ENCODE measurements at places on chromosomes 6 and 20. TPM values are rescaled to one million over a fixed set of nuclear protein-coding genes. Genes with fewer than 3 reads are reported as not detected.

GRCh38 chr6:139920776-139921100 is 546.3 kb upstream of the CITED2 start:
- H3K4me3 ChIP-seq: no peak overlapping the region
- no peak for DNase-seq
- H3K27ac ChIP-seq: no peak overlapping the region

- H3K36me3 ChIP-seq: no peaks in the 10 kb centered on the region
- H3K4me3 ChIP-seq: no peak overlapping the region
- H3K27me3 ChIP-seq: peaks cover 9% of the 10 kb centered on the region
Measured at GRCh38 chr20:34190679-34191090, 50.5 kb upstream of the ASIP start.

GRCh38 chr6:72286911-72287311 is 335.0 kb upstream of the KCNQ5 start:
- H3K4me1 ChIP-seq: no peaks in the 10 kb centered on the region
- H3K27me3 ChIP-seq: no peaks in the 10 kb centered on the region
- H3K36me3 ChIP-seq: no peaks in the 10 kb centered on the region
- no peak overlapping the region for H3K27ac ChIP-seq

Gene TMEM74B
- 1.3 TPM for total RNA-seq

Gene THBD
- total RNA-seq: not detected

Gene TMEM244
- not detected for total RNA-seq

Gene KCNK5
- 16.5 TPM for total RNA-seq

GRCh38 chr6:82260997-82261732 is 13.6 kb upstream of the IBTK start:
- no peaks in the 10 kb centered on the region for H3K36me3 ChIP-seq
- no peak for DNase-seq
- no peak overlapping the region for H3K27ac ChIP-seq
- no peaks in the 10 kb centered on the region for H3K27me3 ChIP-seq
- no peaks in the 10 kb centered on the region for H3K4me1 ChIP-seq

DNA sequence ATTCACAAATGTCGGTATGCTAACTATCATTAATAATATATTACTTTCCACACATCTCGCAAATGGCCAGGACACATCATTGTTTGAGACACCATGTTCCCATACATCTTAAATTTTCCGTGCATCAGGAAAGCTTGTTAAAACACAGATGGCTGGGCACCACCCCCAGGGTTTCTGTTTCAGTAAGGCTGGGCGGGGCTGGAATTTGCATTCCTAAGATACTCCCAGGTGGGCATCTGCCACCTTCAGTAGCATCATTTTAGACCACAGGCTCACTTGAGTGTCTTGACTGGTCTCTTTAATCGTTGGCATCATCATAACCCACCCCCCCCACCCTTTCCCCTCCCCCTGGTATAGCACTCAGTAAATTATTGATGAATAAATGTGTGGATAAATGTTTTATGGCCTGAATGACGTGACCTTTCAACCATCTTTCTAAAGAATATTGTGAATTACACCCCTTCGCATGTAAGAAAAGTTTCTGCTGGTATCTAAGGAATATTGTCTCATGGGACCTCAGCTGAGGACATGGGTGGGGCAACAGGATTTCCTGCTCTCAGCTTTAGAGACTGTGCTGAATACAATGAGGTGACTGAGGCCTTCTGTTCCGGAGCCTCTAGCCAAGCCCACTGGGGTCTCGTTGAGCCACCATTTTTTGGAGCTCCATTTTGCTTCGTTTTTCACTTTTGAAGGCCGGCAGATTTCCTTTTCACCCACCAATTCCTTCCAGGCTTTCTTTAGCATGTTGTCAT is 124.1 kb upstream of the NEDD9 start:
- H3K36me3 ChIP-seq: peaks cover 44% of the 10 kb centered on the region
- no peak for DNase-seq
- no peaks in the 10 kb centered on the region for H3K27me3 ChIP-seq
- H3K27ac ChIP-seq: no peak overlapping the region
- peaks cover 86% of the 10 kb centered on the region for H3K4me1 ChIP-seq

- no peak for DNase-seq
- H3K4me3 ChIP-seq: no peak overlapping the region
- H3K27me3 ChIP-seq: peaks cover 3% of the 10 kb centered on the region
- no peaks in the 10 kb centered on the region for H3K36me3 ChIP-seq
- H3K4me1 ChIP-seq: no peaks in the 10 kb centered on the region
- H3K27ac ChIP-seq: no peak overlapping the region
Measured at GRCh38 chr6:14498748-14499147, 381.2 kb downstream of the CD83 start.

Gene OR2J3
- total RNA-seq: not detected

GRCh38 chr6:16238963-16239797 is 793 bp downstream of the GMPR start:
- no peaks in the 10 kb centered on the region for H3K36me3 ChIP-seq
- peak overlapping the region; percentile 75 for H3K4me3 ChIP-seq
- no peak overlapping the region for H3K27ac ChIP-seq
- H3K4me1 ChIP-seq: peaks cover 23% of the 10 kb centered on the region
- peak; percentile 22 for DNase-seq
- peaks cover 37% of the 10 kb centered on the region for H3K27me3 ChIP-seq

Gene HLA-DPA1
- 20.9 TPM for total RNA-seq

DNA sequence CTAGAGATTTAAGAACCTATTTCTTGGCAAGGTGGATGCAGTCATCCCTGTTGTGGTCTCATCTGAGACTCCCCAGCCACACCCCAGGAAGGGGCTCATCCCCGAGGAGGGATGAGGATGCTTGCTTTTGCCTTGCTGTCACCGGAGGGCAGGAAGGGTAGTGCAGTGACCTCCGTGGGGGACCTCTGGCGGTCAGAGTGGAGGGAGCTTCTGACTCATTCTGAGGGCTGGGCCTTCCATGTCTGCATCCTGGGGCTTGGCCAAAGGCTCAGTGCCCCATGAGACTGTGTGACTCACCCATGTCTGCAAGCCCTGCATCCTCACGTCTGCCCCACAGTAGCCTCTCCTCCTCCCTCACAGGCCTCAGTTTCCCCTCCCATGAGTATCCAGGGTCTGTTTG is 38.7 kb downstream of the UQCC2 start:
- no peaks in the 10 kb centered on the region for H3K27me3 ChIP-seq
- H3K36me3 ChIP-seq: peaks cover 48% of the 10 kb centered on the region
- no peak overlapping the region for H3K27ac ChIP-seq
- no peak for DNase-seq
- peaks cover 16% of the 10 kb centered on the region for H3K4me1 ChIP-seq

Gene PIGU
- 19.0 TPM for total RNA-seq

DNA sequence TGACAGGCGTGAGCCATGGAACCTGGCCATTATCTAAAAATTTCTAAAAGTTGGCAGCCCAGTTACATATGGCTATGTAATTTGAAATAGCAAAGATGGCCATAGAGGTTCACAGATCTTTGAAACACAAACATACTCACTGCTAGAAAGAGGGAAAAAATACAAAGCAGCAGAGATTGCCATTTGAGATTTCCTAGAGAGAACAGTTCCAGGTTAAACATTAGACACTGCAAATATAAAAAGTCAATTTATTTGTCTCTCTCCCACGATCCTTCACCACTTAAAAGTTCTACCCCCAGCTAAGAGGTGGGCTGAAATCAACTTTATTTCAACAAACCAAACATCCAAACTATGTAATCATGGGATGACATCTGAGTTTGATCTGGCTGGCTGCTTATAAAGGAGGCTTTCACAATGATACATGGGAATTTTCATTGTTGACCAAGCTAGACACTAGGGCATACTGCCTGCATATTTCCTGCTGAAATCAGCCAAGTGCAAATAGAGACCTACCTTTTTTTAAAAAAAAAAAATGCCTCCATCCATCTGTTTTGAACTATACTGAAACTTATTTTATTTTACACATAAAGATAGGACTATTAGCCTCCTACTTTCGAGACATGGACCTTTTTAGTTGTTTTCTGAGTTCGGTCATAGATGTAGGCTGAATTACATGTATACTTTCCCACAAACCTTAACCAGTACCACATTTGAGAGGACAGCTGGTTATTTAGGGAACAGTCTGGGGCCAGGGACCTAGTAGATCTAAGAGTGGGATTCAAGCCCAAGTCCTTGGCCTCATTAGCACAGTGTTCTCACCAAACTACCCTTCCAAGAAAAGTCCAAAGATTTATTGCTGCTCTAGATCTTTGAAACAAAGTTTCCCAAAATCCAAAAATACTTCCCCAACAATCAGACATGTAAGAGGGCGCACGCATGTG is 16.6 kb downstream of the DCDC2 start:
- no peak overlapping the region for H3K27ac ChIP-seq
- H3K36me3 ChIP-seq: no peaks in the 10 kb centered on the region
- H3K4me1 ChIP-seq: no peaks in the 10 kb centered on the region
- no peak for DNase-seq

Gene BNIP5
- not detected for total RNA-seq

DNA sequence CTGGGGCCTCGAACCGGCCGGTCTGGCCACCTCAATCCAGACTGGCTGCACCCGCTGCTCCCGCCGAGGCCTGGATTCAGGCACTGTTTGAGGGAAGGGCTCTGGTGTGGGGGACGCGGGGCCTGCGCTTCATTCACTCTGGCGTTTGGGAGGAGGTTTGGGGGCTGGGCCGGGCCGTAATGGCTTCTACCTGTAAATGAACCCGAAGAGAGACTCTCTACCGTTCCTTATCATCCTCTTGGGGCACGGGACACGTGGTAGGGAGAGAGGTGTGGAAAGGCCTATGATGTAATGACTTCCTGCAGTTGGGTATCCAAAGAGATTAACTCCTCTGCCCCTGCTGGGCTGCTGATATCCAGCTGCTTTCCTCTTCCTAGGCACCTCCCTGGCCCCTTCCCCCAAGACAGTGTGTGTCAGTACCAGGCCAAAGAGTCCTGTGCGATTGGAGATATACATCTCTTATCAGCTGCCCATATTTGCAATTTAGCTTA is 1.8 kb downstream of the FOXO3 start:
- H3K36me3 ChIP-seq: peaks cover 22% of the 10 kb centered on the region
- H3K4me3 ChIP-seq: peak overlapping the region; percentile 47
- H3K27me3 ChIP-seq: no peaks in the 10 kb centered on the region
- DNase-seq: no peak
- H3K27ac ChIP-seq: no peak overlapping the region

DNA sequence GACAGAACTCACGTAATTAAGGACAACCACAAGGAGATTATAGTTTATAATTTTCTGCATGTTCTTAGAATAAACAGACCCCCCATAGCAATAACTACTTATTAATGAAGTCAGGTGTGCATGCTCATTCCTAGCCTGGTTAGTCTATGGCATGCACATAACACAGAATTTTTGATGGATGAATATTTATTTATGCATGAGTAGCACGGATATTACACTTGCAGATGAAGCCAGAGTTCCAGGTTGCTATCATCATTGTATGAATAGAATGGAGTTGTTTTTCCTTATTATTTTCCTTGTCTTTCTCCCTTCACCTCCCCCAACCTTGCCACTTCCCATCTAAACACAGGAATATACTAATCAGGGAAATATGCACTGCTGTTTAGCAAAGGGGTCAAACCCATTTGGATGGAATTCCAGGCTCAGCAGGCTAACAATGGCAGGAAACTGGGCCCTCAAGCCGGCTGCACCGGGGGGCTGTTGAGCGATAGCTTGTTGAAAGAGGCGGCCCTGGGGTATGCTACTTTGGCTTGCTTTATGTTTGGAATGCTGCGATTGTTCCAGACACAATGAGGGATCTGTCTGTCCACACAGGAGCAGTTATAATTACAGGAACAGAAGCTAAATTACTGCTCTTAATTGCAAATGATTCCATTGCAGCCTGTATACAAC is 112.6 kb downstream of the TMEM170B start:
- DNase-seq: no peak
- H3K4me3 ChIP-seq: no peak overlapping the region
- peaks cover 8% of the 10 kb centered on the region for H3K27me3 ChIP-seq
- H3K4me1 ChIP-seq: peaks cover 10% of the 10 kb centered on the region
- H3K36me3 ChIP-seq: no peaks in the 10 kb centered on the region

Gene RAB44
- 0.05 TPM for total RNA-seq

DNA sequence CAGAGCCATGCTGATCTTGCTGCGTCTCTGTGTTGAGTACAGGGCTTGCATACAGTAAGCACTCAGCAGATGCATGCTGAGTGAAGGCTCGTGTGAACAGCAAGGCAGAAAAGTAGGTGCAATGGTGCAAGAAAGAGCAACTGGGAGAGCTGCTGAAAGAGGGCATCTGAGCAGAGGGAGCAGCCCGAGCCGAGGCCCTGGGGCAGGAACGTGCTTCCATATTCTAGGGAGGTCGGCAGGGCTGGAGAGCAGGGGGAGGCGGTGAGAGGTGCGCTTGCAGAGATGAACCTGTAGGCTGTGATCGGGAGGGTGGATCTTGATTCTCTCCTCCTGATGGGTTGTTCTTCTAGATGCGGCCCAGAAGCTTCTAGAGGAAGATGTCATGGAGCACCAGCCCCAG is 26.4 kb upstream of the STX16 start:
- H3K27ac ChIP-seq: no peak overlapping the region
- no peak for DNase-seq
- H3K4me3 ChIP-seq: no peak overlapping the region
- peaks cover 4% of the 10 kb centered on the region for H3K27me3 ChIP-seq

Gene RHAG
- not detected for total RNA-seq

DNA sequence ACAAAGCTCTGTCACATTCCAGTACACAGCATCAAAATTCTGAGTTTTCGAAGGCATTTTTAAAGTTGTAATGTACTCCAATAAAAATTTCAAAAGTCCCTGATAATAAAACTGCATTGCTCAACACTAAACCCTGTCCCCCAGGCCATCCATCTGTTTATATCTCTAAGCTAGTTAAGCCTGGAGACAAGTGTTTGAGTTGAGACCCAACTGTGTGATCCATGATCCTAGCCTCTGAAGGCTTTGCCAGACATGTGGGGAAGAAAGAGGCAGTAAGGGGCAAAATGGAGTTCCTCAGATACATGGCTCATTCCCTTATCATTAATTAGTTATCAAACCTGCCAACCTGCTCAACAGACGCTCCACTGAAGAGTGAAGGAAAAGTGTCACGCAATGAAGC is 198.4 kb downstream of the ISM1 start:
- no peak overlapping the region for H3K4me3 ChIP-seq
- H3K27me3 ChIP-seq: no peaks in the 10 kb centered on the region
- DNase-seq: no peak
- H3K36me3 ChIP-seq: peaks cover 28% of the 10 kb centered on the region

DNA sequence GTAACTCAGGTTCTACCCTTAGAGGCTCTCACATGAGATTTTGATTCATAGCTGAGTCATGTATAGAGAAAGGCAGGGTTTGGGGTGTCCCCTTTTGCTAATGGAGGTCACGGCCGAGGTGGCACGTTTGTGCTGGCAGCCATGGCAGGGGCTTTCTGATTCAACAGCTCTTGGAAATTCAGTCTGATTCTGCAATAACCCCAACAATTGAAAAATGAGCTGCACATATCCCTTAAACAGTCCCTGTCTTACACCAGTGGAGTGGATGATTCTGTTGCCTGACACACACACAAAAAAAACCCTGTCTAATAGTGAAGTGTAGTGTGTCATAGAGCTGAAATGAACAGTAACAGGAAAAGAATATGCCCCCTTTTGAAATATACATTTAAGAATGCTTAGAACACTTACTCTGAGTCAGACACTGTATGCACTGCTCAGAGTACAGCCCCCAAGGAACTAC is 40.4 kb upstream of the ARG1 start:
- no peak overlapping the region for H3K4me3 ChIP-seq
- peak overlapping the region; percentile 76 for H3K27ac ChIP-seq
- H3K4me1 ChIP-seq: peaks cover 42% of the 10 kb centered on the region
- H3K36me3 ChIP-seq: no peaks in the 10 kb centered on the region

- H3K27ac ChIP-seq: no peak overlapping the region
- no peaks in the 10 kb centered on the region for H3K27me3 ChIP-seq
- no peak for DNase-seq
- no peaks in the 10 kb centered on the region for H3K36me3 ChIP-seq
- H3K4me3 ChIP-seq: no peak overlapping the region
Measured at GRCh38 chr6:56757588-56757984, 114.9 kb upstream of the DST start.

Gene LGSN
- 0.05 TPM for total RNA-seq

Measured in activated CD4-positive, alpha-beta memory T cell treated with anti-CD3 and anti-CD28 coated beads for 36 hours (primary cell).